Stimulated activated CD4-positive, alpha-beta T cell treated with anti-CD3 and anti-CD28 coated beads, TNF-alpha, amount 100 ng/mL, for 24 hours (primary cell): ENCODE measurements at places on chromosomes 13 and 19.

GRCh38 chr13:105599477-105600037, 935.9 kb downstream of the EFNB2 start:
- no peak for DNase-seq

DNA sequence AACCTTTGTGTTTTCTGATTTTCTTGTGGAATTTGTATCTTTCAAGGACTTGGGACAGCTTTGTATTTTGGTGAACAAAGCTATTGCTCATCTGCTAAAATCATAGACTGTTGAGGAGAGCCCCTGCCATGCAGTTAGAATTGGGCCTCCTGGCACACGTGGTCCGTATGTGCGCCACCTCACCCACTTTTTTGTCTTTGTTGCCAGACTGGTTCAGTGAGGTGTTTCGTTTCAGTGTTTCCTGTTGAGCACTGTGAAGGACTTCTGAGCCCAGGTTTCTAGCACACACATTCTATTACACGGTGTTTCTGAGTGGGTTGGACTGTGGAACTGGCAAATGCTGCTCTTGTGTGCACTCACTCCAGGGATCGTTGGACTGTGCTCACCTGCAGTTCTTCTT, 37.6 kb upstream of the RNF113B start:
- DNase-seq = no peak

DNA sequence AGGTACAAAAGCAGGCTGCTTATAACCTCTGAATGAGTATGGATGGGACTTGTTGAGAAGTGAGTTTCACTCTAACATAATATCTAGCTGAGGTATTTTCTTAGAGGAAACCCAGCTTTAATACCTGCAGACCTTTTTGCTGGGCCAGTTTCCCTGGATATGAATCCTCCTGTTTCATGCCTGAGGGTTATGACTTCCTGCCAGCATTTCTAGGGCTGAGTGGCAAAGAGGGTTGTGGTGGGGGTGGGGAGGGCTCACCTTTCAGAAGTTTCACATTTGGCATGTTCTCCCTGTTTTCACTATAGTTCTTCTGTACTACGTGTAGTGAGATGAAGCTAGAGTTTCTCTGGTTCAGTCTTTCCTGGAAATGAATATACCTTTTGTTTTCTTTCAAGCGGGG, 73.7 kb downstream of the LACC1 start:
- DNase-seq = no peak

- DNase-seq = no peak
Measured at GRCh38 chr13:26112843-26113242, 61.0 kb upstream of the SHISA2 start.

GRCh38 chr13:98938801-98939200, 39.1 kb downstream of the DOCK9 start:
- no peak for DNase-seq

- DNase-seq = no peak
Measured at GRCh38 chr19:31313291-31314030, 35.8 kb downstream of the TSHZ3 start.

DNA sequence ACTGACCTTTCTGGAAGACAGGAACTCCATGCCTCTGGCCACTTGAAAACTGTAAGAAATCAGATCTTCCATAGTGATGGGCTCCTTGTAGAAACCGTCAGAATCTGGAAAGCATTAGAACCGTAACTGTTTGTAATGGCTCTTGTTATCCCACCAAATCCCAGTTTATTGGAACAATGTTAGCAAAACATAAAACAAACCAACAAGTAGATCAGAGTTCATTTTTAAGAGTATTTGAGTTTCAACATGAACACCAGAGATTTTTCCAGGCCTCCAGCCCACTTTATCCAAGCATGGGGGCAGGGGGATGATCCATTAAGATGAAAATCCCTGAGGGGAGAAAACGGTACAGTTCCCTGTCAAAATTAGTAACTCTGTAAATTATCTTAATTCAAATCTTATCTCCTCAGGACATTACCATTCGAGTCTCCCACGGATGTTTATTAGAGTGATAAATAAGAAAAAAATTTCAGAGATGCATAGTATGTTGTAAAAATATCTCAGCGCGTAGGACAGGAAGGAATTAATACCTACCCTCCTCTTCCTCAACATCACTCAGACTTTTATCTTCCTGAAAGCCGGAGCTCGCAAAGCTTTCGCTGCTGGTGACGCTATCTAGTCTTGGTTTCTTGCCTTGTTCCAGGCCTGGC, 172.5 kb downstream of the FLT1 start:
- no peak for DNase-seq

DNA sequence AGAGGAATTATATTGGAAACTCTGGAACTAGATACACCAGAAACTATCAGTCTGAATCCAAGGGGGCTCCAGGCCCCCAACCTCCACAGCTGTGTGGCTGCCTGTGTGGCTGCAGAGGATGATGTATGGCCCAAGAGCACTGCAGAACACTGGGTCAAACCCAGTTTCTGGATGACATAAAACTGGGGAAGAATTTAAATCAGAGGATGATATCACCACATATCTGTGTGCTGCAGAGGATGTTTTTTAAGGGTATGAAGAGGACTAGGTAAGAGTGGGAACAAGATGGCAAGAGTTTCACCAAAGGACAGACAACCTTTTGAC, 226.4 kb downstream of the SUCLA2 start:
- no peak for DNase-seq

DNA sequence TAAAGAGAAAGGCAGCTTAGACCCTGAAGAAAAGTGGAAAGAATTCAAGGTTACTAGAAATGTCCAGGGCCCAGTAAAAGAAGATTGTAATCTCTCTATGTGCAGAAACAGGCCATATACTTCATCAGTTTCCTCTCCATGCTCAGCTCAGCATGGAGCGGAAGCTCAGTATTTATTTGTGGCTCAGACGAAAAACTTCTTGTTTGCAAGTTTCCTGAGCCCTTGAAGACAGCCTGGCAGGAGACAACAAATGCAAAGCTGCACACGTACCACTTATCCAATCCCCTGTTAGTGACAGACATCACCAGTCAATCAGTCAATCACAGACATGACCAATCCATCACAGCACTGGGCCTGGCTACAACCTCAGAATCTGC, 8.1 kb upstream of the KLF2 start:
- DNase-seq = no peak

GRCh38 chr13:105436943-105437342, 1098.5 kb downstream of the EFNB2 start:
- DNase-seq = no peak

DNA sequence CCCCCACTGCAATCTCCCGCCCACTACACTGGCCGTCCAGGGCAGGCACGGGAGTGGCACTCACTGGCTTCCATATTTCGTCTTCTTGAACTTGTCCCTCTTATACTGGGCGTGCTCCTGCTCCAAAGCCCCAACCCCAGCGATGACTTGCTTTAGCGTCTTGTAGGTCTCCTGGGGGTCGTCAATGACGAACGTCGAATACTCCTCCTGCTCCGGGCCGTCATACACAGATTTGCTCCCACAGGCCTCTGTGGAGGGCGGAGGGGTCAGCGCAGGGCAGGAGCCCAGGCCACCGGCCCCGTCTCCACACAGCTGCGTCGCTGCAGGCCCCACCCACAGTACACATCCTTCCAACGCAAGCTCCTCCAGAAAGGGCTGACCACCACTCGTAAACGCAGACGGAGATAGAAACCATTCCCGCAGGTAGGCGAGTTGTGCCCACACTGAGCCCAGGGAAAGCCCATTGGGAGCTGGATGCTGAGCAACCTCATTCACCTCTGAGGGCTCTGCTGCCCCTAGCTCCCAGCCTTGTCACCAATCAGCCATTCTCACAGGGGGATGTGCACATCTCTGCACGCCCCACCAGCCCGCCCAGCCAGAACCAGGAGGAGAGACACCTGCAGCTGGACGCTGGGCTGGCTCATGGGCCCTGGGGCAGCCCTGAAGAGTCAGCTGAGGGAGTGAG, 7.9 kb upstream of the C13orf46 start:
- no peak for DNase-seq

GRCh38 chr19:32350471-32350865, 5.1 kb downstream of the ZNF507 start:
- no peak for DNase-seq

DNA sequence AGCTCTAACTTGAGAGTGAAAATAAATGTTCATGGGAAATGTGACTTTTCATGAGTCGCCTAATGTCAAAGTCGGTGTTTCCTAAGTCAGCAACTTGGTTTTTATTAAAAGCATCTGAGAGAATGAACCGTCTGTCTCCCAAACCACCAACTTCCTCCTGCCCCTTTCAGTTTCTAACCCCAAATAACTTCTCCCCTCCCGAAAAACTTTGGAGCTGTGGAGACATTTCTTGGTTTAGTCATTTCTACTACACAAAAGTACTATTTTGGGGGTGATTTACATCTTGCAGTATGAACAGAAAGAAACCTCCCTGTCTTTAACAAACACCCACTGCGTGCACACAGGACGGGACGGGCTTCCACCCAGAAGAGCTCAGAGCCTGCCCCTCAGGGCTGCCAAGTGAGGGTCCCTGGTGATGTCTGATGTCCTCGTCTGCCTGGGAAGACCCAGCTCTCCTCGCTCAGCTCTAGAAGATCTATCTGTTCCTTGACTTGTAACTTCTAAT, 65.0 kb downstream of the RASA3 start:
- DNase-seq = peak; percentile 42

- no peak for DNase-seq
Measured at GRCh38 chr13:111429064-111429558, 108.7 kb downstream of the TEX29 start.

DNA sequence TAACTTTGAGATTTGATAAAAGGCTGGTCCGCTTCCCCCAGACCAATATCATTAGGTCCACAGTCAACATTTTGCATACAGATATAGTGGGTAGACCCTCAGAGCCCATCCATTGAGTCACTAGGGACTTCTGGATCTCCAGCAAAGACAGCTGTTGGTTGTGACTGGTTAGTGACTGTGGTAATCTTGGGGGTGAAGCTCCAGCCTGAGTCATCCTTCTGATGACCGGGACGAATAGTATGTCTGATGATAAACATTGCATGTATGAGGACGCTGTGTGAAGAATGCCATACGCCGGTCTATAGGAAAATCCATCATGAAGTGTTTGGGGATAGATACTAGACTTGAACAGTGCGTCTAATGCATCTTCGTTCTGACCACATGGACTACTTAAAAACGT, 307.0 kb downstream of the UQCRFS1 start:
- DNase-seq = no peak

DNA sequence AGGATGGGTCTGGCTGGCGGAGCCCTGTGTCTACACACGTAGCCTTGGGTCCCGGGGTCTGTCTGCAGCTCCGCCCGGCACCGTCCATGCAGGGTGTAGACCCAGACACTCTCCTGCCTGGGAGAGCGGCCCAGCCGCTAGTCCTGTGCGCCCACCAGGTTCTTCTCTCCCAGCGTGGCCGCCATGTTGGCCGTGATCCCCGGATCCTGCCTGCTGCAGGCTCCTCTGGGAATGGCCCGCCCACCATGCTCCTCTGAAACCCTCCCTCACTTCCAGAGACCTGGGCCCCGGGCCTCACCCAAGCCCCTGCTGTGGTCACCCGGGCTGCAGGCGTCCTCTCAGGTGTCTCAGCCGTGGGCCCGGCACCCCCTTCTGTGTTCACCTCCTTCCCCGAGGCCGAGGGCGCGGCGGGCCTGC, 57.7 kb upstream of the MCF2L start:
- DNase-seq = no peak

DNA sequence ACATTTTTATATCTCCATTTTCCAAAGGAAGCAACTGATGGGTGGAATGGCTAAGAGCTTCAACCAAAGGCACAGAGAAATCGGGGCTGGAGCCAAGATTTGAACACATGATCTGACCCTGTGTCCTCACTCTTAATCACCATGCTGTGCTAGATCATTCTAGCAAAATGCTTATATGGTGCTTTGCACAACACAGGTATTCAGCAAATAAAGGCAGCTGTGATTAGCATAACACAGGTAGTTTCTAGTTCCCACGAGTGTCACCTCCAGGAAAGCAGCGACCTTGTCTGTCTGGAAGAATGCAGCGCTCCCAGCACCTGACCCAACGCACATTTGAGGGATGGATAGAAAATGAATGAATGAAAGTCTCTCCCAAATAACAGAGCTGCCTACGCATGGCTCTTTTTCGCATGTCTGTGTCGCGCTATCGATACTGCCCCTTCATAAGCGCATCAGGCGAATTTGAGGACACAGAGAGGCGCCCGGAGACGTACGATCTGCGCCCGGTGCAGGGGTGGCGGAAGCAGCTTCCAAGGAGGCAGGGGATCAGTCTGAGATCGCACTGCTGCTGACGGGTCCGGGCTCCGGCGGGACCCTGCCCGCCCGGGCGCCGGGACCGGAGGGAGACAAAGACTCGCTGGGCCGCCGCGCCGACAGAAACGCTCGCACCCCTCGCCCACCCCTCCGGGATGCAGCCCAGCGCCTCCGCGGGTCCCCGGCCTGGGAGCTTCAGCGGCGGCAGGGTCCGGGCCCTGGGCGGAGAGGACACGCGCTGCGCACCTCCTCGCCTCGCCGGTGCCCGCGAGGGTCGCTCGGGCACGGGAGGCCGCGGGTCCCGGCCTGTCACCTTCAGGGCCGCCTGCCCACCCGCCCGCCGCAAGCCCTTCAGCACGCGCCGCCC, 609 bp downstream of the EPS15L1 start:
- DNase-seq = peak; percentile 3
